Activated T-cell treated with anti-CD3 and anti-CD28 coated beads for 4 hours (primary cell): ENCODE measurements at places on chromosomes 2 and 18.

GRCh38 chr18:79917853-79918614 lies 33.4 kb downstream of the SLC66A2 start:
- no peak for DNase-seq

- DNase-seq = no peak
Measured at GRCh38 chr2:15938803-15939555, 1.4 kb upstream of the MYCN start.

GRCh38 chr2:143068509-143068908 lies 60.7 kb upstream of the ARHGAP15 start:
- DNase-seq = no peak

- no peak for DNase-seq
Measured at GRCh38 chr2:99641999-99642398, 152.2 kb upstream of the REV1 start.

GRCh38 chr18:60329131-60329530 lies 43.4 kb downstream of the MC4R start:
- no peak for DNase-seq

GRCh38 chr2:161982548-161983330 lies 91.3 kb downstream of the DPP4 start:
- DNase-seq = no peak

DNA sequence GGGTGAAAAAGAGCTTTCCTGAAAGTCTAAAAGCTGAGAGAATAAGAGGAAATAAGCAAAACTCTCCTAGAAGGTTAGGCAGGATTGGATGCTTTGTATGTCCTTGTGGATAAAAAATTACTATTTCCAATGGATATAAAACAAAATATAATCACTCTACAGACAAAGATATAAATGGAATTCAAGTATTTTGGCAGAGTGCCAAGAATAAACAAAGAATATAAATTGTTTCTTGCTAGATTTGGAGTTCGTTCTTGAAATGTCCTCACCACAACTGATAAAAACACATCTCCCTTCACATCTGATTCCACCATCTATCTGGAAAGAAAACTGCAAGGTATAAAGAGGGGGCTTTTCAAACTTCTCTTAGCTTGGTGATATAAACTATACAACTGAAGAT lies 13.3 kb downstream of the SULT1C3 start:
- DNase-seq = no peak

DNA sequence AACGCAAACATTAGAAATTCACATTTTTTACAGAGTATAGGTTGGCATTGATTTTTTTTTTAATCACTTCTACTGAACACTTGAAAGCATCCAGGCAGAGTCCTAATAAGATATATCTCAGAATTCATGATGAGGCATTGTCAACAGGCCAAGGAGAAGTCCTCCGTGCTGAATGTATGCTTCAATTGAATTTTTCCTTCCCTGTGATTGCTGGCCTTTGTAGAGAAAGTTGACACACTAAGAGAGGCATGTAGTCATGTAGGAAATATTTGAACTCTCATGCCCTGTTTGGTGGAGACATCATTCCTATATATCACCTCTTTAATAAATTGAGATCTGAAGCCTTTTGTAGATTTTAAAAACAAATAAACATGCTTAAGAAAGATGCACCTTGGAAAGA lies 844.9 kb downstream of the CPS1 start:
- no peak for DNase-seq

DNA sequence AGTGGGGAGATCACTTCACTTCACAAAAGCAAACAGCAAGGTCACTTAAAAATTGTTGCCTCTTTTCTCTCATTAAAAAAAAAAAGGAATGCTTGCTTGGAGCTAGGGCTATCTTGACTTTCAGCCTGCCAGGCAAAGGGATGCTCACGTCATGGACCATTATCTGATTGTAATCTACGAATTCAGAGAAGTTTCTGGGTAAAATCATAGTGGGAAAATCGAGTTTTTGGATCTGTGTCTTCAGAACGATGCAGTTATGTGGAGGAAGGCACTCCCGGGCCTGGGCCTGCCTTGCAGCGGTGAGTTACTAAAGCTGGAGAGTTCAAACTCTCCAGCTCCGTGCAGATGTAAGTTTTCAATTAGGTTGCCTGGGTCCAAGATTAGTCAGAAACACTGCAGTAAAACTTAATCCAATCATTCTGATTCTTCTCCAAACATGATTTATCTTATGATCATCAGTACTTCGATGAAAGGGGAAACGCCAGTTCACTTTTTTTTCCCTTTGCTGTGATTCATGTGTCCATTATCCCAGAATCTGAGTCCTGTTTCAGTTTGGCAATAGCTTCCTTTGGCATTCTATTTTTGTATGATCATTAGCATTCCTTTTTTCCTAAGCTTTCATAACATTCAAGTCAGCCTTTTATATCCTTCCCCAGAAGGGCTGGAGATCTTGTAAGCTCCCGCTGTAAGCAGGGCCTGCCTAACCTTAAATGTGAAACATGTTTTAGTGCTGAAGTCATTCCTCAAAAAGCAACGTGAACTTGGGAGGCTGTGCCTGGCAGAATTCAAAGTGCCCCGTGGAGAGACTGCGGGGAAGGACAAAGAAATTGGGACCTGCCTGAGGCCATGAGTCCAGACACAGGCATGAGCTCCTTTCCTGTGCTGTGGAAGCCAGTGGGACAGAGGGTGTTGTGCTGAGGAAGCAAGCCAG lies 119.3 kb upstream of the TWIST2 start:
- no peak for DNase-seq

GRCh38 chr2:242038166-242038927 lies 168.8 kb downstream of the RTP5 start:
- no peak for DNase-seq

GRCh38 chr2:45244928-45245327 lies 235.7 kb upstream of the SIX2 start:
- DNase-seq = no peak

DNA sequence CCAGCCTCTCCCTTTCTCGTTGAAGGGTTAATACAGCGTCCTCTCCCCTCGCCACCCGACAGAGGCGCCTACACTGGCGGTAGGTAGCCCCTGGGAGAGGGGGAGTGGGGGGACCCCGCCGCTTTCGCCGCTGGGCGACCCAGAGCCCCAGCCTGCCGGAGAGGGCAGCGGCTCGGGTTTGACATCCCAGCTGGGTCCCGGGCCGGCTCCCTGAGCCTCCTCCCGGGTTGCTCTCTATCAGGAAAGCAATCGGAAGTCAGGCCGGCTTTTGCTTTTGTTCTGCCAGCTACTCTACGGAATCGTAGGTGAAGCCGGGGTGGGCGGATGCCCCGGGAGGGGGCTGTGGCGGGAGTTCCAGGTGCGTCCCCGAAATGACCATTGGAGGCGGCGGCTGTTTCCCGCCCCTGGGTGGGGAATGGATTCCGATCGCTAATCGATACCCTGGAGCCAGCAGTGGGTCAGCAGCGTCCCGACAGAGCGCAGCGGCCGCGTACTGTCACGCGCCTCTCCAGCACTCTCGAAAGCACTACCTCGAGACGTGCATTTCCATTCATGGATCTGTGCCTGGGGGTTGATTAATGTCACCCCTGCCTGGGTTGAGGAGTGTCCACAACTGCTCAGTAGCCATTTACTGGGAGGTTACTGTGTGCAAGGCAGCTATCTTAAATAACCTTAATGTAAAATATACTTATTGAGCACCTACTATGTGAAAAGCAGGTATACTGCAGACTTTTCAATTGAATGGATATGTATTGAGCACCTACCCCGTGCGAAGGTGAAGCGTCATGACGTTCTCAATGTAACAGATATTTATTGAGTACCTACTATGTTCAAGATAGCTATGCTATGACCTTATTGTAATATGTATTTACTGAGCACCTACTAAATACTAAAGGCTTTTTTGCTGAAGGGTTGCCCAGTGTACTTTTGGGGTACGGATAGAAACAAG lies 1.1 kb downstream of the MAPK4 start:
- DNase-seq = no peak

DNA sequence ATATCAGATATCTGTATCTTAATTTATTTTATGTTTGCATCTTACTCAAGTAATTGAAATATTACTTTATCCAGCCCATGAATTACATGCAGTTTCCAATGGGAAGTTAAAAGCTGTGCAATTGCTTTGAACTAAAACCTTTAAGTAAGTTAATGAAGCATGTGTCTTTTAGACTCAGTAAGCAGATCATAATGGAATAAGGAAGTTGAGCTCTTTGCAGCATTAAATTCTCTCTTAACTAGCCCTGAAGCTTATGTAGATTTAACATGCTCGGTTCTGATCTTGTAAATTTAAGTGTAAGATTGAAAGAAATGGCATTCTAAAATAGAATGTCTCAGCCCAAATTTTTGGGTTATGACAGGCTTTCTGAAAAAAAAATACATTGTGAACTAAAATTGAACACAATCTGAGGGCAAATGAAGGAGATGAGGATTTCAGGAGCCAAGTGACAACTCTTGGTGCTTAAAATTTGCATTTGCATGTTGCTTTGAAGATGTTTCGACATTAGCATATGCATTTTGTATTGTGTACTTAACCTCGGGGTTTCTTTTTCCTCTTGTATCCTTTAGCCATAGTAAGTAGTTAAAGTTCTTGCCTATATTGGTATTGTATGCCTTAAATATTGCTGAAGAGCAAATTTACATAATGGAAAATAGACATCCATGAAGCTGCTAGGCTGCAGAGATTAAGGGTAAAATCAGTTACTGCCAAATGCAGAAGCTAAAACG lies 297.8 kb upstream of the KCNJ3 start:
- no peak for DNase-seq

DNA sequence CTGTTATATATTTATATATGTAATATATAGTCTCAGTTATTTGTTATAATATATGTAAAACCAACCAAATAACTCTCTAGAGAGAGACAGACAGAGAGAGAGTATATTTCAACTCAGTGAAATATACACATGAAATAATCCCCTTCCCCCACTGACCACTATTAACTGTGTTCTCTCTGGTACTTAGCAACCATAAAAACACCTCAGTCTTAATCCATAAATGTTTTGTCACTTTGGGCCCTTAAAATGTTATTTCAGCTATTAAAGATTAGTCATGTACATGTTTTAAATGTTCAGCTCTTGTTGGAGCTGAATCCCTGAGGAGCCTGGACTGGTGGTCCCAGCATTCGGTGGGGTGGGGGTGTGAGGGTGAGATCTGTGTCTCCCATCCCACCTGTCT lies 122.2 kb upstream of the MAP3K20 start:
- DNase-seq = no peak

GRCh38 chr18:52903857-52904256 lies 563.9 kb downstream of the DCC start:
- no peak for DNase-seq

- DNase-seq = no peak
Measured at GRCh38 chr2:215760557-215760956, 252.8 kb downstream of the MREG start.

DNA sequence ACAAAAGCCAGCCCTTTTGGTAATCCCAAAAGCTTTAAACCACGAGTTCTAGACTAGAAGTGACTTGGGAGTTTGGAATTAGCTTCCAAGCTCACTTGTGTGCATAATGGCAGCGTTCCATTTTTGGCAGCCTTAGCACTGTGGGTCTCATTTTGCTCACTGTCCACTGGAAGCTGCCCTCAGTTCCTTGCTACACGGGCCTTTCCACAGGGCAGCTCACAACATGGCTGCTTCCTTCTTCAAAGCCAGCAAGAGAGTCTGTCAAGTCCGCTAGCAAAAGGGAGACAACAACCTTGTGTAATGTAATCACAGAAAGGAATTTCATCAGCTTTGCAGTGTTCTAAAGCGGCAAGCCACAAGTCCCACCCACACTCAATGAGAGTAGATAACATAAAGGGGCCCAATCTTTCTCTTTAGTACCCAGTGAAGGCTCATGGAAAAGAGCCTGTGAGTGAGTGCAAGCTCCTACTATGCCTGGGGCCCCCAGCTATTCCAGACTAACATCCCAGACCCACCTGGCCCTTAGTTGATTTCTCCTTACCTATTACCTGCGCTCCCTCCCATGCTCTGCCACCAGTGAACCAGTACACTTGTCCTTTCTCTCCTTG lies 239.7 kb upstream of the FBXO11 start:
- DNase-seq = no peak
